ENCODE measurements at places on chromosomes 3 and 15.

GRCh38 chr3:9673082-9673481 is 23.8 kb downstream of the MTMR14 start:
- DNase-seq = no peak

GRCh38 chr3:105293441-105293840 is 73.3 kb upstream of the ALCAM start:
- DNase-seq = no peak

DNA sequence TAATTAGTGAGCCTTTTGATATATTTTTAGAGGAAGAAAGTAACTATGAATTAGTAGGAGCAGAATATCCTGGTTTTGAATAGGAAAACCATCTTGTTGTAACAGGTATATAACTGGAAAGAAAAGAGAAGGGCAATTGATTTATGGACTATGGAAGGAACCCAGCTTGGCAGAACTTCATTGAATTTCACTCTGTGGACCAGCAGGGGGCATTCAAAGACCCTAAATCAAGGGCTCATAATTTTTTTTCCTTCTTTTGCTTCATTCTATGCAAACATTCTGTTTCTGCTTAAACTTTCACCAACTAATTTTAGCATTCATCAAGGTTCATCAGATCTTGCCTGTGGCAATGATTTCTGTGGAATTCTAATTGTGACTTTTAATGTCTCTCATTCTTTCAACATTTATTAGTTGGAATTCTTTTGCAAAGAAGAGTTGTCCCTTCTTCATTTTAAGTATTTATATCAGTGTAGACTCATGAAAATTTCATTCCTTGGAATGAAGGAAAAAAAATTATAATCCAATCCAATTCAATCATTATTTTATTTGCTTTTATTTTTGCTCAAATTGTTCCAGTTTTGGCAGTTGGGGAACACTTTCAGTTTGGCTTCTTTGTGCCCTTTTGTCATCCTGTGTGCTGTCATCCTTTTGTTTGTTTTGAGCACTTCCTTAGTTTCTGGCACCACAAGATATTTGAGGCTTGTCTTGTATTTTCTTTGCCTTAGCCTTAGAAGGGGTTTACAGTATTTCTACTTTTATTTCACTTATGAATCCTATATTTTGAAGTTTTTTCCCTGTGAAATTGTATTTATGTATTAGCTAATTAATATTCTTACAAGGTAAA is 30.4 kb downstream of the NXPE3 start:
- no peak for DNase-seq

DNA sequence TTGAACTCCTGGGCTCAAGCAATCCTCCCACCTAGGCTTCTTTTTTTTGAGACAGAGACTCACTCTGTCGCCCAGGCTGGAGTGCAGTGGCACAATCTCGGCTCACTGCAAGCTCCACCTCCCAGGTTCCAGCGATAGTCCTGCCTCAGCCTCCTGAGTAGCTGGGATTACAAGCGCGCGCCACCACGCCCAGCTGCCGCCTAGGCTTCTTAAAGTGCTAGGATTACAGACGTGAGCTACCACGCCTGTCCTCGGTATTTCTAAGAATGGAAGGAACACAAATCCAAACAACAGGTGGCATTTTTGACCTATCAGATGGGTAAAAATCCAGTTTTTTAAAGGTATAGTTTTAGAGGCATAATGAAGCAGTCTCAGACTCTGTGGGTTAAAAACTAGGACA is 113.8 kb downstream of the ANP32A start:
- DNase-seq = no peak

GRCh38 chr3:116473602-116474001 is 28.3 kb upstream of the LSAMP start:
- DNase-seq = no peak

- no peak for DNase-seq
Observed at GRCh38 chr3:50028346-50028745, 60.4 kb upstream of the RBM5 start.

- DNase-seq = peak; percentile 72
Observed at GRCh38 chr3:37996785-37997301, 6.3 kb downstream of the VILL start.

- peak; percentile 40 for DNase-seq
Observed at GRCh38 chr3:46378426-46378942, 7.7 kb downstream of the CCR5 start.

GRCh38 chr15:80785811-80786354 is 6.7 kb downstream of the CEMIP start:
- no peak for DNase-seq

GRCh38 chr3:50472958-50473357 is 30.5 kb downstream of the CACNA2D2 start:
- DNase-seq = no peak

- DNase-seq = no peak
Observed at GRCh38 chr3:164200053-164200823, 878.1 kb downstream of the SI start.

GRCh38 chr3:124951511-124952281 is 17.1 kb upstream of the MUC13 start:
- DNase-seq = no peak
